ENCODE measurements at places on chromosomes 5 and 9. TPM values are rescaled to one million over a fixed set of nuclear protein-coding genes. Genes with fewer than 3 reads are reported as not detected.

The SRD5A1 gene
- total RNA-seq = 24.7 TPM

The C9orf72 gene
- 12.0 TPM for total RNA-seq

DNA sequence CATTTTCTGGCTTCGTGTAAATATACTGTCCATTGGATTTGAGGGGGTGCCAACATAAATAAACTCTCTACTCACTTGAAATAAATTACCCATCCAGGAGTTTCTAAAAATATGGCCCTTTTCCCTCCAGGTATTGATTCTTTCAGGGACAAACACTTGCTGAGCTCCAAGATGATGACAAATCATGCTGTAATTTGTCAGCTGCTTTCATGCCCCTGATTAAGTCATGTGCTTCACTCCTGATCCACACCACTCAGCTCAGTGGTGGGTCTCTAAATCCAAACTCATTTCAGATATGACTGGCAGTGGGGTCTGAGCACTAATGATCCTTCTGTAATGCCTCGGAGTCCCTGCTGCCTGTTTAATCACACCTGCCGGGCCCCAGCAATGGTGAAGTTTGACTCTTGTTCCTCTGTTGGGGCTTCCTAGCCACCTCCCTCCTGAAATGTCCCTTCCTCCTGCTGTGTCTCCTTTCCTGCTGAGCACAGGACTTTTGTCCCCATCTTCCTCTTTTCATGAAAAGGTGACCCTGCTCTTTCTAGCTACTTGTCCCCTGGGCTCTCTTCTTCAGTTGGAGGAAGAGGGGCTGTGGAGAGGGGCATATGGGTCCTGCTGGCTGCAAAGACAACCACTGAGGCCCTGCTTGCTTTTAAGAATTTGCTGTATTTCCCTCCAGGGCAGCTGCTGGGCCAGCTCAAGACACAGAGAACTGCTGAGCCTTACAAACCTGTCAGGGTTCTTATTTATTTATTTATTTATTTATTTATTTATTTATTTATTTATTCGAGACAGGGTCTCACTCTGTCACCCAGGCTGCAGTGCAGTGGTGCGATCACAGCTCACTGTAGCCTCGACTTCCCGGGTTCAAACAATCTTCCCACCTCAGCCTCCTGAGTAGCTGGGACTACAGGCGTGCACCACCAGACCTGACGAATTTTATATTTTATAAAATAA lies 200.0 kb downstream of the ATP10B start:
- no peak for DNase-seq
- no peaks in the 10 kb centered on the region for H3K4me1 ChIP-seq
- no peak overlapping the region for H3K4me3 ChIP-seq

GRCh38 chr9:126705767-126706697 lies 92.3 kb downstream of the LMX1B start:
- no peaks in the 10 kb centered on the region for H3K27me3 ChIP-seq
- peaks cover 15% of the 10 kb centered on the region for H3K4me1 ChIP-seq
- no peaks in the 10 kb centered on the region for H3K36me3 ChIP-seq
- peak; percentile 40 for DNase-seq
- no peak overlapping the region for H3K4me3 ChIP-seq

GRCh38 chr9:108579757-108580439 lies 275.9 kb downstream of the ACTL7B start:
- DNase-seq = peak; percentile 95
- H3K27ac ChIP-seq = no peak overlapping the region
- H3K27me3 ChIP-seq = peaks cover 72% of the 10 kb centered on the region
- H3K4me3 ChIP-seq = no peak overlapping the region
- no peaks in the 10 kb centered on the region for H3K36me3 ChIP-seq
- peaks cover 8% of the 10 kb centered on the region for H3K4me1 ChIP-seq

- H3K4me3 ChIP-seq = no peak overlapping the region
- DNase-seq = no peak
- H3K27me3 ChIP-seq = no peaks in the 10 kb centered on the region
- no peaks in the 10 kb centered on the region for H3K36me3 ChIP-seq
Observed at GRCh38 chr5:34703767-34704713, 47.9 kb downstream of the RAI14 start.

GRCh38 chr5:56638061-56638621 lies 177.2 kb upstream of the MAP3K1 start:
- H3K27me3 ChIP-seq = no peaks in the 10 kb centered on the region
- H3K4me1 ChIP-seq = peaks cover 31% of the 10 kb centered on the region
- DNase-seq = no peak
- H3K4me3 ChIP-seq = no peak overlapping the region
